CD4-positive, alpha-beta memory T cell (primary cell): ENCODE measurements at places on chromosomes 1 and 21.

- no peak for DNase-seq
These were observed 24.7 kb upstream of the HMGN1 start for GRCh38 chr21:39373634-39374033.

DNA sequence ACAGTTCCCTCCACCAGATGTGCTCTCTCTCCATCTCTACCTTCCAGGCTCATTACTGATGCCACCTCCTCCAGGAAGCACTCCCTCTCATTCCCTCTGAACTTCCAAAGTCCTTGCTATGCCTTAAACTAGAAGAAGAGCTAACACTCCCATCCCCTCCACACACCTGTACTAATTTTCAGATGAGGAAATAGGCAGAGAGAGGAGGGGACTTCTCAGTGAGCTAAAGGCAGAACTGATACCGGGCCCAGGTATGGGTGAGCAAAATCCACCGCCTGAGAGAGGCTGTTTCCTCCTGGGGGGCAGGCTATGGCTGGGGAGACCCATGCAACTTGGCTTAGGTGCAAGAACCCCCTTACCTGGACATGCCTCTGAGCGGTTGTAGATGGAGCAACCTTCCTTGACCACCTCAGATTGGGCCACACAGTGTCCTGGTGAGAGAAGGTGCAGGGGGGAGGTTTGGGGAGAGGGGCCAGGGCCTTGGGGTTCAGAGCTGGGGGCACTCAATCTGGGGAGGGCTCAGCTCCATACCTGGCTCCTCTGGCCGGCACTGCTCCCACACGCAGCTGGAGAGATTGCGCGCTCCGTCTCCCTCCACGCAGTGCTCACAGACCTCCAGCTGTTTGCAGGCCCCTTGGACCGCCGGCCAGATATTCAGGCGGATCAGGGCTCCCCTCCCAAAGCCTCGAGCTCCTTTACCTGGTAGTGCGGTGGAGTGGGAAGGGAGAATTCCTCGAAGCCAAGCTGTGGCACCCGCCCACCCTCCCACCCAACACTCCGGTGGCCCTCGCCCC is 967 bp downstream of the CD164L2 start:
- DNase-seq: no peak

GRCh38 chr1:205554026-205554811 is 49.8 kb downstream of the CDK18 start:
- DNase-seq: no peak

DNA sequence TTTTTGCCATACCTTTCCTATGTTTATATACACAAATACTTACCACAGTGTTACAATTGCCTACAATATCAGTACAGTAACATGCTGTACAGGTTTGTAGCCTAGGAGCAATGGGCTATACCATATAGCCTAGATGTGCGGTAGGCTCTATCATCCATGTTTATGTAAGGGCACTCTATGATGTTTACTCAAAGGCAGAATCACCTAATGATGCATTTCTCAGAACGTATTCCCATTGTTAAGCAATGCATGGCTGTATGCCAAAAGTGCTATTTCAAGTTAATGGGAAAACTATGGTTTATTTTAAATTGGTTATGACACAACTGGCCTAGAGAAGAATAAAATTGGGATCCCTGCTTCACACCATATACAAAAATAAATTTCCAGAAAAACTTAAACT is 36.9 kb upstream of the DISP1 start:
- DNase-seq: no peak

GRCh38 chr1:150967936-150968335 is 6.7 kb downstream of the CERS2 start:
- no peak for DNase-seq

DNA sequence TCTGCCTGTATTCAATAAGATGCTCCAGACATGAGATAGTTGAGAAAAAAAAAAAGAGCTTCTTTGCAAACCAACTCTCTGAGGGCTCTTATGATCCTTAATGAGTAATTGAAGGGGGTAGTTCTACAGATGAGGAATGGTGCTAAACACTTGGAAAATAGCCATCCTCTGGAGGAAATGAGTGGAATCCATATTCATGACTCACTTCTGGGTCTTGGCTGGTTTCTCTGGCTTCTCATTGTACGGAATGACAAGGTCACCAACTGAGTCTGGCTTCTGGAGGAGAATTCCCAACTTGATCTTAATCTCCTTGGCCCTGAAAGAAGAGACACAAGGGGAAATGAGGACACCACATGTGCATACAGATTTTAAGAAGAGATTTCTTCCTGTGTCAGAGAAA is 34.7 kb downstream of the RGS5 start:
- DNase-seq: no peak

GRCh38 chr1:24803987-24804530 is 58.8 kb downstream of the CLIC4 start:
- no peak for DNase-seq

- no peak for DNase-seq
These were observed 29.3 kb downstream of the RSPH1 start for GRCh38 chr21:42466700-42467099.

- no peak for DNase-seq
These were observed 36.6 kb upstream of the TMEM51 start for GRCh38 chr1:15116966-15117365.

GRCh38 chr21:15031790-15032357 is 32.9 kb downstream of the NRIP1 start:
- no peak for DNase-seq

DNA sequence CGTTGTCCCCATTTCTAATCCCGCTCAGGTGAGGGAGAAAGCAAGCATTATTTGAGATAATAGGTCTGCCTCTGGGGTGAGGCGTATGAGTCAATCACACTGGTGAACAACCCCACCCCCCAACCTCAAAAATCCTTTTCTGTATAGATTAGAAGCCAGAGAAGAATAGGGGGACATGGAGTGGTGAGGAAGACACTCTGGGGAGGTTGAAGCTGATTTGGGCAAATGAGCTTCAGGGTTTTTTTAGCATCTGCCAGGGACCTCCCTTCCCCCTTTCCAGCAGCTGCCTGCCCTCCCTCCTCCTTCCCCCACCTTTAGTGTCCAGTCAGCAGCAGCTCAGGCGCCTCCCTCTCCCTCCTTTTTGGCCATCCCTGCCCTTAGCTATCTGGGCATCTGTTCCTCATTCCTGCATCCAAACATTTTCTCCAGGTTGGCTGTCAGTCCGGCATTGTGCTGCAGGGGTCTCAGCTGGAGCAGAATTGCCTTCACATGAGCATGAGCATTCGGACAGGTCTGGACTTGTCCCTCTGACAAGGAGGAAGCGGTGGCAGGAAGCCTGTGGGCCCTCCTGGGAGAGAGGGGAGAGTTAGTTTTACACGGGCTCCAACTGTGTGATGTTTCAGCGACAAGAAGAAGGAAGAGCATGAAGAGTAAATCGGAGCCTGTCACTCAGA is 30.8 kb upstream of the PTGFRN start:
- no peak for DNase-seq

- DNase-seq: no peak
These were observed 260.5 kb downstream of the KCNJ6 start for GRCh38 chr21:37655611-37656300.

- DNase-seq: no peak
These were observed 136.4 kb upstream of the COL6A1 start for GRCh38 chr21:45845063-45845769.

DNA sequence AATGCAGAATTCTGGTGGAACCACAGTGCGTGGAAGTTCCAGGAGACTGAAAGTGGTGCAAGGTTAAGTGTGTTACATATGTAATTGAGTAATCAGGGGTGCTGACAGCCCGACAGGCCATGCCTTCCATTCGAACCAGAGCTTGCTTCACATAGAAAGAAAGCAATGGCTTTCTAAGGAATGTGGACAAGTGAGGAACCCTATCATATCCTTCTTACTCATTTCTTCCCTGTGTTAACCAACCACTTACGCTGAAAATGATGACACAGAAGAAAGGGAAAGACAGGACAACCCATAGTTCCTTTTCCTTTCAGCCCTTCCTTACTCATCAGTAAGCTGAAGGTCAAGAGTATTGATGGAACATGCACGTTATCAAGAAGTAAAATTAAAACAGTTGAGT is 48.1 kb upstream of the KCNA3 start:
- DNase-seq: no peak

- DNase-seq: no peak
These were observed 475.7 kb downstream of the USP25 start for GRCh38 chr21:16205527-16205926.

DNA sequence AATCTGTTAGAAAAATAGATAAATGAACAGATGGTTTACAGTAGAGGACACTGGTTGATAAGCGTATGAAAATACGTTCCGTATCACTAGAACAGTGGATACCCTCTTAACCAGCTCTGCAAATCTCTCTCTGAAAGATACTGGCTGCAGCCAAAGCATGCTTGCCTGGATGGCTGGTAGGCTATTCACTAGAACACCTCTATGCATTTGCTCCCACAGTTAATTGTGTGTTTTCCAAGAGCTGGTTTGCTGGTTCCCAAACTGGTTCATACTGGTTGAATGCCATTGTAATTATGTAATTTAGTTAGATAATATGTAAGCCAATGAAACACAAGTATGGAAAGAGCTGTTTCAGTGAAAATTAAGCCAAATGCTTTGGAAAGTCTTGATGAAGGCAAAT is 126.6 kb downstream of the C1orf21 start:
- no peak for DNase-seq

GRCh38 chr21:34915364-34915841 is 133.7 kb downstream of the RUNX1 start:
- DNase-seq: no peak

DNA sequence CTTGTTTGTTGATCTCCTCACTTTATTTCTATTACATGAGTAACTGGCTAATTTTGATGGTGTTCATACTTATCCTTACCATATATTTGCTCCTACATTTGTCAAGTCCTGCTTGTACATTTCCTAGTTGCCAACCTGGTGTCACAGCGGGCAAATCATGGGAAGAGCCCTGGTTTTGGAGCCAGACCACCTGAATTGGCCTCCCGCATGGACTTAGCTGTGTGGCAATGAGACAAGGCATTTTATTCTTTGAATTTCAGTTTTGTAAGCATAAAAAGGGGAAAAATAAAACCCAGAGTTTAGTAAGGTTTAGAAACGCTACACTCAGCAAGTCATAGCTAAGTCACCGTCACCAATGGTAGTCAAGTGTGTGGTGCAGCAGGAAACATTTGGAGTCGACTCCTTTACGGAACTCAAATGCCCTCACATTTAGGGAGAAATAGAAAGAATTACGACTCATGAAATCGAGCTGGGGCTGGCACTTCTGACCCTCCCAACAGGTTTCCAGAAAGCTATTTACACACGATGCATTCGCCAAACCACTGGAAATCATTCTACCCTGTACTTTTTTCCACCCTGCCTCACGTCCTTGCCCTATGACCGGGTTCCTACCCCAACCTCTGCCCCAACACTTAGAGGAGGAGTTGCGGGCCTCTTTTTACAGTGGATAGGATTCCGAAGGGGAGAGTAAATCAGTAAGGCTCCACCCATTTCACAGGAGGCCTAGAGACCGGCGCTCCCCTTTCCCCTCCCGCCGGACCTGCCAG is 492 bp upstream of the PGM1 start:
- no peak for DNase-seq

DNA sequence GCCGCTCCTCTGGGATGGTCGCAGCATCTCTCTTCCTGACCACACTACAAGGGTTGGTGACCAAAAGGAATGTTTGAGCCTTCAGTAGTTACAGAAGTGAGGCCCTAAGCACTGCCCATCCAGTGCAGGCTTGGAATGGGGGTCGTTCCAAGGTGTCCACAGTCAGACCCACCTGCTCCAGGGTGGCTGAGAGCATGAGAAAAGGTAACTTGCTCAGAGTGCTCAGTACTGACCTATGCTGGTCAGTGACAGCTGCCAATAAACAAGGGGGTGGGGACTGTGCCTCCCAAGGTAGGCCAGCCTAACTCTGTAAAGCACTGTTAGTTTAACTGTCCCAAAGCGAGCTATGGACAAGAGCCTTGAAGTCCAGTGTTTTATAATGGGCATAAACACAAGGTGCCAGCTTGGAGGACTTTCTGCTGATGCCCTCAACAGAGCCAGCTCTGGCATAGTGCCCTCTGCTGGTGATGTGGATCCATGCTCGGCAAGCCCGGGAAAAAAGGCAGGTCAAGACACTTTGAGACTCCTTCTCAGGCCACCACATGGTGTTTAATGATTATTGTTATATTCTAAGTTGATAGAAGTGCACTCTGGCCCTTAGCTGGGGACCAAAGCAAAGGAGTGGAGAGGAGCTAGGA is 78.1 kb upstream of the DNAH14 start:
- peak; percentile 12 for DNase-seq

- DNase-seq: peak; percentile 61
These were observed 16.9 kb downstream of the TCEANC2 start for GRCh38 chr1:54070171-54070837.

DNA sequence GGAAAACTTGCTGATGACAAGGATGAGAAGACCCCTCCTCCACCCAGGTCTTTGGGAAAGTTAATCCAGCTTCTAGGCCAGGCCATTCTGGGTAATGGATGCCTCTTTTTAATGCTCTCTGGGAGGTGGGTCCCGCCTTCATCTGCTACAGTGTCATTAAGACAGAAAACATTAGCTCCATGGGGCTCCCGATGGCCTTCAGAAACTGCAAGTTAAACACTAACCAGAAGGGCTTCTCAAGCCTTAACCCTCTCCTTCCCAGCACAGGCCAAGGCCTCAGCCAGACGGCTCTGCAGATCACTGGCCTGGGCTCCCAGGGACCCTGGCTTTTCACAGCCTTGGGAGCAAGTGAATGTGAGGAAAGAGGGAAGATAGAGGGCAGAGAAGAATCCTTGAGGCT is 364.9 kb downstream of the MATN1 start:
- no peak for DNase-seq

- no peak for DNase-seq
These were observed 522.9 kb downstream of the LRRIQ3 start for GRCh38 chr1:73674945-73675561.

- DNase-seq: peak; percentile 49
These were observed 2.2 kb upstream of the RUNX3 start for GRCh38 chr1:24932284-24932683.

DNA sequence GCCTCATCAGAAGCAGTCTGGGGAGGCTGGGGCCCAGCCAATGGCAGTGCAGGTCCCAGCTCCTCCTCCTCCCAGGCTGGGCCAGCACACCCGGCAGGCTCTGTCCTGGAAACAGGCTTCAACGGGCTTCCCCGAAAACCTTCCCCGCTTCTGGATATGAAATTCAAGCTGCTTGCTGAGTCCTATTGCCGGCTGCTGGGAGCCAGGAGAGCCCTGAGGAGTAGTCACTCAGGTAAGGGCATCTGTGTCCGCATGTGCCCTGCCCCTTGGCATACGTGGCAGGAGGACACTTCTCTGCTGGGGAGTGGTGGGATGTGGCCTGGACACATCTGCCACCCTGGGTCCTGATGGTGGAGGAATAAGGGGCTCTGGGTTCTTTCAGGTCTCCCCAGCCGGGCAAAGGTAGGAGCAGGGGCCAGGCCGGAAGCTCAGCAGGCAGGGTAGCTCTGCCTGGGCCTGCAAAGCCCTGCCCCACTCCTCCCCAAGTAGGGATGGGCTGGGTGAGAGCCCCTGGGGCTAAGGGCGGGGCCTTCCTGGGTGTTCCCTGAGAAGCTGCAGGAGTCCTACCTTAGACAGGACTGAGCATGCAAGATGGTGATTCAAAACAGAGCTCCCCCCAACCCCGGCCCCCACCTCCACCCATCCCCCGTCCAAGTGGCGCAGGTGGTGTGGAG is at the start of gene GJB5:
GJB5 (plus strand) TSS at position 84 of the 674 bp plus-strand sequence. CDS start 2,284 bp downstream, outside the sequence.
- DNase-seq: no peak

- no peak for DNase-seq
These were observed 464 bp downstream of the ACBD6 start for GRCh38 chr1:180501865-180502360.
